ENCODE measurements at places on chromosomes 6 and 20.

GRCh38 chr20:31674895-31675827, 37.4 kb downstream of the COX4I2 start:
- DNase-seq, result peak; percentile 72

DNA sequence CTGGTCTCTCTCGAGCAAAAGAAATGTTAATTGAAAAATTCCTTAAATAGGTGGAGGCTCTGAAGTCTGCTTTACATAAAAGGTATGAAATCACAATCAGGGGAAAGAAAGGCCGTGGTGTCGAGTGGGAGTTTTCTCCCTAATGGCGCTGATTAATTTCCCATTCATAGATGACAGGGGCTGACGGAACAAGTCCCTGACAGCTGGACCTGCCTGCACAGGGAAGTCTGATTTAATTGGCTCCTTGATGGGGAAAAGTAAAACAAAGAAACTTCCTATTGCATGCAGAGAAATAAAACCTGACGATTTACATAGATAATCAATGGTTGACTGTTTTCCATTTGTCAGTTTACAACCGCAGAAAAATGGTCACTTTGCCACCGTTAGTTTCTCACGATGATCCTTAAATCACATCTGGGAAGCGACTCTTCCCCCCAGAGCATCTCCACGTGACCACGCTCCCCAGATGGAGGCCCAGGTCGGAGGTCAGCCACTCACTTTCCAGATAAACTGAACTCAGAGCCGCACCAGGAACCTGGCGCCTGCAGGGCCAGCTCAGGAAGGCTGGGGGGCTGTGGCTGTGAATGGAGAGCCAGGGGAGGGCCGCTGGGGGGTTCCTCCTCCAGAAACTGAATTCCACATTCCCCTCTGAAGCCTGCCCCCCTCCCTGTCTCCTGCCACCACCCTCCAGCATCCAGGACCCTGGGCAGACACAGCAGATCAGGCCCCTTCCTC, 55.3 kb downstream of the DLL1 start:
- DNase-seq, result no peak

- DNase-seq, result no peak
These were observed 37.3 kb upstream of the SAYSD1 start for GRCh38 chr6:39152262-39152661.

- DNase-seq, result no peak
These were observed 2.1 kb downstream of the FKBP1C start for GRCh38 chr6:63213325-63213724.

GRCh38 chr6:82968708-82969107, 96.9 kb downstream of the UBE3D start:
- no peak for DNase-seq

DNA sequence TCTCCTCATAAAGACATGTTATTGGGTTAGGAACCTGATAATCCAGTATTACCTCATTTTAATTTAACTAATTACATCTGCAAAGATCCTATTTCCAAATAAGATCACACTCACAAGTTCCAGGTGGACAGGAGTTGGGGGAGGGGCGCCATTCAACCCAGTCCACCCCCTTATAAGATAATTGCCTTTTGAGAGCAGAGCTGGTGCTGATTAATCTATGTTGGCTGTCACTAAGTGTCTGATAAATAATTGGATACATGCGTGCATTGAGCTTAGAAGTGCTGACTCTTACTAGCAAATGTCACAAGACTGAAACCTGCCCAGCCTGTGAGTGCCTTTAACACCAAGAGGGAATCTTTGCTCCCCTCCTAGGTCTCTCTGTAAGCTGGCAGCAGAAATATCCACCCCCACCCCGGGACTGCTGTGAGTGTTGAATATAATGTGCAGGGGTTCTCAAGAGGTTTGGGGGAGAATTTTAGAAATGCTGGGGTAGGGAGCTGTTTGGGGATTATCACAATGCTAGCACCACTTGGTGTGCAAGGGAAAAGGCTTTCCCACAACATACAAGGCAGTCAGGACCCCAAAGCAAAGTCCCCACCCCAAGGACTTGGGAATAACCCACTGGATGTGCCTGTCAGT, 87.5 kb downstream of the ANKRD60 start:
- peak; percentile 2 for DNase-seq

DNA sequence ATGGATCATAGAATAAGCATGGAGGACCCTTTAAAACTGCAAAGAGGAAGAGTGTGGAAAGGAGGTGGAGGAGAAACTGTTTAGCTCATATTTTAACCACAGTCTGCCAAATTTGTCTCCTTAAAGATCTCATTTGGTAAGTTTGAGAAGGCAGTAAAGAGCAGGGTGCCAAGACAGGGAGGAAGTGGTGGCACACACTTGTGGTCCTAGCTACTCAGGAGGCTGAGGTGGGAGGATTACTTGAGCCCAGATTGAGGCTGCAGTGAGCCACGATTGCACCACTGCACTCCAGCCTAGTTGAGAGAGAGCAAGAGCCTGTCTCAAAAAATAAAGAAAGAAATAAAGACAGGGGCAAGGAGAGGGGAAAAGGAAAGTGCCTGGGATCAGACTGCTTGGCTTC, 16.8 kb upstream of the DCBLD1 start:
- no peak for DNase-seq

DNA sequence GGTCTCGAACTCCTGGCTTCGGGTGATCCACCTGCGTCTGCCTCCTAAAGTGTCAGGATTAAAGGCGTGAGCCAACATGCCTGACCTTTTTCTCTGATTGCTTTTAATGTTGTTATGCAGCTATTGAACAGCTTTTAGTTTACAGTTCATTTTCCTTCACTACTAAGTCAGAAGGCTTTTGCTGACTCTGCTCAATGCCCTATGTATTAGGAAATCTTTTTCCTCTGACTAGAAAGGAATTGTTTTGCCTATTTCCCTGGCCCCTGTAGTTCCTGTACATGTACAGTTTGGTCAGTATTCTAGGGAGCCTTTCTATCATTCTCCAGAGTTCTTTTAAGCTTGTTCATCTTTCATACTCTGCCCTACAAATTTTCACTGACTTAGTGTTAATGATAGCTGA, 280.2 kb downstream of the CDKAL1 start:
- DNase-seq, result no peak

- DNase-seq, result no peak
These were observed 694.7 kb downstream of the HTR1B start for GRCh38 chr6:76768556-76768955.

- peak; percentile 35 for DNase-seq
These were observed 3.0 kb downstream of the E2F3 start for GRCh38 chr6:20404641-20405032.

DNA sequence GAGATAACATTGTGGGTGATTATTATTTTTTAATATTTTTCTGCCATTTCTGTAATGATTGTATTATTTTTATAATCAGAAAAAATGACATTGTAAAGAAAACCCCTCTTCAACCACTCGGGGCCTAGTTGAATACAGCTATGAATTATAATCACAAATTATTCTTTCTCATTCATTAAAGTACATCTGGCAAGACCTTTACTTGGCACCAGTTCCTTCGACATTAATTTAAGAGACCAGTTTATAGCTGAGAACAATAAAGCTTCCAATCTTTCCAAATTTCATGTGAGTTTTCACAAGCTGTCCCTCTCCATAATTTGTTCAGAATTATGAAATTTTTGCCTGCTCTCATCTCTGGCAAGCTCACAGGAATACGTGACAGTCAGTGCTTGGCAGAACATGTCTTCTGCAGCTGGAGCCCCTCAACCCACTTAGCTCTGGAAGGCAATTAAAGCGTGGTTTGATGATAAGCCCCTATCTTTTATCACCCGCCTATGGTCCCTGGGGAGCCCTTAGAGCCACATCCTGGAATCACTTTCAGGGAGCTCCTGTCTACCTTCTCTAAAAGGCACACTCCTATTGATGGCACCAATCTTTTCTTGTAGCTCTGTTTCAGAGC, 237.2 kb upstream of the PRND start:
- DNase-seq, result no peak

- no peak for DNase-seq
These were observed 26.4 kb downstream of the COL20A1 start for GRCh38 chr20:63319164-63320040.

- no peak for DNase-seq
These were observed 23.3 kb downstream of the NOX3 start for GRCh38 chr6:155432293-155432692.
